ENCODE measurements at places on chromosomes 3 and 15. TPM values are rescaled to one million over a fixed set of nuclear protein-coding genes. Genes with fewer than 3 reads are reported as not detected.

GRCh38 chr15:67189326-67190051, 65.0 kb downstream of the AAGAB start:
- DNase-seq, result no peak
- H3K36me3 ChIP-seq, result peaks cover 99% of the 10 kb centered on the region
- H3K27ac ChIP-seq, result peak overlapping the region; percentile 86
- no peaks in the 10 kb centered on the region for H3K27me3 ChIP-seq
- no peak overlapping the region for H3K4me3 ChIP-seq

DNA sequence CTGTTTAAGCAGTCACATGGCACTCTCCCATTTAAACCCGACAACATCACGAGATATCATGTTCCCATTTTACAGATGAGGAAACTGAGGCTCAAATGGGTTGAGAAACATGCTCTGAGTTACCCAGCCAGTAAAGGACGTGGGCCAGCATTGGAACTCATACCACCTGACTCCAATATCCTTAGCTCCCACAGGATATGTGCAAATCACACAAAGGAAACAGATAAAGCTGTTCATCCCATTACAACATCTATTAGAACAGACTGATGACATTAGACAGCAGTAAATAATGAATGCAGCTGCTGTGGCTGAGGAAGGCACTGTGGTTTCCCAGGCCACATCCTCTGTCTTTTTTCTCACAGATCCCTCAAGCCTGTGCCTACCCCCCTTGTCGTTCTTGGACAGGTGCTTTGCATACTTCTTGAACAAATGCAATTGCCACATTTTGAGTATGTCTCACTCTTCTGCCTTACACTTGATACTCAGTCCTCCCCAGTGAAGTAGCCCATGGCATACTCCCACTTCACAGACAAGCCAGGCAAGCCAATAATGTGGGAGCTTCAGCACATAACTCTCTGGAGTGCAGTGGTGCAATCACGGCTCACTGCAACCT, 17.7 kb downstream of the FRMD4B start:
- no peaks in the 10 kb centered on the region for H3K36me3 ChIP-seq
- no peak overlapping the region for H3K27ac ChIP-seq
- H3K4me3 ChIP-seq, result no peak overlapping the region
- peaks cover 23% of the 10 kb centered on the region for H3K4me1 ChIP-seq

GRCh38 chr15:91279486-91279885, 179.4 kb downstream of the SV2B start:
- DNase-seq, result no peak
- H3K4me1 ChIP-seq, result no peaks in the 10 kb centered on the region
- no peaks in the 10 kb centered on the region for H3K36me3 ChIP-seq
- no peaks in the 10 kb centered on the region for H3K27me3 ChIP-seq
- H3K27ac ChIP-seq, result no peak overlapping the region

GRCh38 chr3:123688241-123688747, 103.4 kb upstream of the HACD2 start:
- peak; percentile 99 for DNase-seq
- no peak overlapping the region for H3K4me3 ChIP-seq
- H3K27ac ChIP-seq, result peak overlapping the region; percentile 85
- H3K27me3 ChIP-seq, result no peaks in the 10 kb centered on the region

DNA sequence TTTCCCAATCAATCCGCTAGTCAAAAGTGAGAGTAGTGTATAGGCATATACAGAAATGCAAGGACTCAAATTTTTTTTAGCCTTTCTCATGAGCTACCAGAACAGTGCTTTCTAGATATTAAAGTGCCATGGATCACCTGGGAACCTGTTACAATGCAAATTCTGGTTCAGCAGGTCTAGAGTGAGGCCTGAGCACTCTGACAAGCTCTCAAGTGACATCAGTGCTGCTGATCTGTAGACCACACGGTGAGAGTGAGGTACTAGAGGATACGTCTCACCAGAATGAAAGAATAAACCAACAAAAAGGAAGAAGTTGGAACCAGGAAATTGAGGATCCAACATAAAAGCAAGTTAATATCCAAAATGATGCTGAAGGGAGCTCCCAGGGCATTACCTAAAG, 16.0 kb upstream of the PLA2G4D start:
- H3K4me1 ChIP-seq, result no peaks in the 10 kb centered on the region
- H3K36me3 ChIP-seq, result no peaks in the 10 kb centered on the region
- peaks cover 42% of the 10 kb centered on the region for H3K27me3 ChIP-seq
- no peak overlapping the region for H3K4me3 ChIP-seq
- H3K27ac ChIP-seq, result no peak overlapping the region

- DNase-seq, result peak; percentile 100
- peak overlapping the region; percentile 50 for H3K4me3 ChIP-seq
- H3K36me3 ChIP-seq, result peaks cover 17% of the 10 kb centered on the region
- H3K27me3 ChIP-seq, result no peaks in the 10 kb centered on the region
- H3K4me1 ChIP-seq, result peaks cover 26% of the 10 kb centered on the region
- H3K27ac ChIP-seq, result peak overlapping the region; percentile 94
These were observed 19.6 kb downstream of the PLXNA1 start for GRCh38 chr3:127002195-127003174.

The C3orf49 gene
- total RNA-seq, result not detected

The IL17RC gene
- 42.1 TPM for total RNA-seq

The CD200R1 gene
- under 0.01 TPM for total RNA-seq

DNA sequence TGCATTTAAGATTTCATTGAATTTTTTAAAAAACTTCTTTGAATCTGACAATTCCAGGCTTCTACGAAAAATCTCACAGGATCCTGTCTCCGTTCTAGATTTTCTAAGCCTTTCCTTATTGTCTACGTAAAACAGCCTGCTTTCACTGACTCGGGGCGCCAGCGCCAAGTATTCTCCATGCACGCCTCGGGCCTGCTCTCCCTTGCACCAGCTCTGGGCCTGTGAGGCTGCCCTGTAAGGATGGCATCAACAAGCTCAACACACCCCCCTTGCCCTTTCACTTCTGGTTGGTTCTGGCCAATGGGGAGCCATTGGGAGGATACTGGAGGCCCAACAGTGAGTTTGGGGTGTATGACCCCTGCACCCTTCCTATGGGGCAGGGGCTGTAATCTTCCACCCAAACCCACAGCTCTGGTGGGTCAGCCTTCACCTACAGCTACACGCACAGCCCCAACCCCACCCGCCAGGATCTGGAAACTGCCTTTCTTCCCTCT, 47.8 kb downstream of the SLC41A3 start:
- no peaks in the 10 kb centered on the region for H3K27me3 ChIP-seq
- no peaks in the 10 kb centered on the region for H3K4me1 ChIP-seq
- no peak for DNase-seq
- no peak overlapping the region for H3K4me3 ChIP-seq

GRCh38 chr3:2938711-2939110, 171.5 kb downstream of the IL5RA start:
- H3K27ac ChIP-seq, result no peak overlapping the region
- H3K27me3 ChIP-seq, result no peaks in the 10 kb centered on the region
- no peak for DNase-seq
- H3K4me1 ChIP-seq, result no peaks in the 10 kb centered on the region

The PGBD4 gene
- total RNA-seq, result 1.8 TPM

The AHSG gene
- total RNA-seq, result not detected

The IQCF6 gene
- total RNA-seq, result not detected

GRCh38 chr15:77038312-77039216, 32.3 kb downstream of the TSPAN3 start:
- DNase-seq, result peak; percentile 66
- no peak overlapping the region for H3K27ac ChIP-seq
- no peaks in the 10 kb centered on the region for H3K27me3 ChIP-seq
- H3K4me1 ChIP-seq, result peaks cover 7% of the 10 kb centered on the region

DNA sequence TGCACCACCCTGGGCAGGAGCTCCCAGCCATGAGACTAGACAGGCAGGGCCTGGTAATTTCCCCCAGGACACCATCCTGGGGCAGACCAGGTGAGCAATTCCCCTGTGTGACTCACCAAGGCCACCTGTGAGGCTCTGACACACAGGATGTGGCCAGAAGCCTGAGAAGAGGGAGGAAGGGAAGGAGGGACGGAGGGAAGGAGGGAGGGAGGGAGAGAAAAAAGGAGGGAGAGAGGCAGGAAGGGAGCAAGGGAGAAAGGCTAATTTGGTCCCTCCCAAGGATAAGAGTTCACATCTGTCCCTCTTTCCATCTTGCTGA, 25.9 kb downstream of the WNT7A start:
- no peaks in the 10 kb centered on the region for H3K27me3 ChIP-seq
- no peak overlapping the region for H3K27ac ChIP-seq
- H3K4me1 ChIP-seq, result no peaks in the 10 kb centered on the region
- DNase-seq, result peak; percentile 68
- H3K4me3 ChIP-seq, result no peak overlapping the region

DNA sequence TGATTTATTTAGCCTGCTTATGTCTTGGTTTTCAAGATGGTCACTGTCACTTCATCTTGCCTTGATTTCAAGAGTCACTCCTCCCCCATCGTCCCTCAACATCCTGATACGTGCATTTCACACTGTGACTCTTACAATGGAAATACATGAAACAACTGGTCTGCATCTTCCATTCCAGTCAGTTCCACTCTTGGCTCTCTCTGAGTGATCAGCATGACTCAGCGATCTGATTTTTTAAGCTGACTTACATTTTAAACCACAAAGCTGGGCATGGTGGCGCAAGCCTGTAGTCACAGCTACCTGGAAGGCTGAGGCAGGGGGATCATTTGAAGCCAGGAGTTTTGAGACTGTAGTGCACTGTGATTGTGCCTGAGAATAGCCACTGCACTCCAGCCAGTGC, 271.2 kb upstream of the ROPN1 start:
- H3K27ac ChIP-seq, result no peak overlapping the region
- no peak overlapping the region for H3K4me3 ChIP-seq
- peaks cover 29% of the 10 kb centered on the region for H3K4me1 ChIP-seq

The DPPA2 gene
- total RNA-seq, result not detected

The SH3GL3 gene
- total RNA-seq, result 0.29 TPM

The BDH1 gene
- total RNA-seq, result 5.8 TPM

The OSTN gene
- under 0.01 TPM for total RNA-seq

- no peak overlapping the region for H3K27ac ChIP-seq
- no peaks in the 10 kb centered on the region for H3K4me1 ChIP-seq
- no peak for DNase-seq
- H3K4me3 ChIP-seq, result no peak overlapping the region
- H3K36me3 ChIP-seq, result no peaks in the 10 kb centered on the region
These were observed 15.3 kb downstream of the P2RY14 start for GRCh38 chr3:151262871-151263525.

- peak; percentile 91 for DNase-seq
- H3K36me3 ChIP-seq, result no peaks in the 10 kb centered on the region
- peak overlapping the region; percentile 84 for H3K4me3 ChIP-seq
- H3K4me1 ChIP-seq, result peaks cover 23% of the 10 kb centered on the region
These were observed 455 bp upstream of the ABHD17C start for GRCh38 chr15:80694611-80695098.

DNA sequence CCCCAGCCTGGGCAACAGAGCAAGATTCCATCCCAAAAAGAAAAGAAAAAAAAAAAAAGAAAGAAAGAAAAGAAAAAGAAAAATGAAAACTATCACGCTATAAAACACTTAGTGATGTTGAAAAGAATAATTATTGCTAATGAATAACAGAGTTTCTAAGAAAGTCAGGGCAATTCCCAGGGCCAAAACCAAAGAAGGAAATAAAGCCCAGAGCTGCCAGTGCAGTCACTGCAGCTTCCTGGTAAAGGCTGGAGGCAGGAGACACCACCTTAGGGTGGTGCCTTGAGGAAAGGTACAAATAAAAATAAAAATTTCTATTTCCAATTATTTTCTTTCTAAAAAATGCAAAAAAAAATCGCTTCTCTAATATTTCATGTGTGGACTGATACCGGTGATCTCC, 19.7 kb upstream of the UACA start:
- peaks cover 35% of the 10 kb centered on the region for H3K4me1 ChIP-seq
- no peaks in the 10 kb centered on the region for H3K27me3 ChIP-seq
- no peak for DNase-seq
- no peak overlapping the region for H3K4me3 ChIP-seq
- H3K36me3 ChIP-seq, result no peaks in the 10 kb centered on the region

GRCh38 chr15:89452330-89452836, 44.0 kb downstream of the RHCG start:
- no peak overlapping the region for H3K4me3 ChIP-seq
- H3K4me1 ChIP-seq, result no peaks in the 10 kb centered on the region
- no peak overlapping the region for H3K27ac ChIP-seq
- H3K27me3 ChIP-seq, result peaks cover 53% of the 10 kb centered on the region

DNA sequence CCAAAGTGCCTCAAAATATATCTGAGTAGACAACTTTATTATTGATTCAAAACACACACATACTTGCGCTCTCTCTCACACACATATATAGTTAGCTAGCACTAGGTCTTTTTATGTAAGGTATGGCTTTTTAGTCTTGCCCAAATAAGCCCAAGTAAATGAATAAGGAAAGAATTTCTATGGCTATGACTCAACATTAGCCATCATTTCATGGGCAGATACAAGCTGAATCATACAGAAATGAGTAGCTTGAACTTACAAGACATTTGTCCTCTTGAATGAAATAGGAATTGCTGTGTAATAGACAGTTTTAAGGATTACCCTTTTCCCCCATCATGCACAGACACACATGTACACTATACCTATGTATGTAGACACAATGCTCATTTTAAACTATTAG, 4.9 kb downstream of the CADPS start:
- no peak overlapping the region for H3K27ac ChIP-seq
- H3K36me3 ChIP-seq, result no peaks in the 10 kb centered on the region
- peaks cover 26% of the 10 kb centered on the region for H3K27me3 ChIP-seq
- no peak overlapping the region for H3K4me3 ChIP-seq

- H3K4me1 ChIP-seq, result no peaks in the 10 kb centered on the region
- H3K27me3 ChIP-seq, result no peaks in the 10 kb centered on the region
- H3K27ac ChIP-seq, result no peak overlapping the region
- no peak for DNase-seq
- H3K36me3 ChIP-seq, result no peaks in the 10 kb centered on the region
These were observed 158.2 kb downstream of the NUP210 start for GRCh38 chr3:13261892-13262291.

DNA sequence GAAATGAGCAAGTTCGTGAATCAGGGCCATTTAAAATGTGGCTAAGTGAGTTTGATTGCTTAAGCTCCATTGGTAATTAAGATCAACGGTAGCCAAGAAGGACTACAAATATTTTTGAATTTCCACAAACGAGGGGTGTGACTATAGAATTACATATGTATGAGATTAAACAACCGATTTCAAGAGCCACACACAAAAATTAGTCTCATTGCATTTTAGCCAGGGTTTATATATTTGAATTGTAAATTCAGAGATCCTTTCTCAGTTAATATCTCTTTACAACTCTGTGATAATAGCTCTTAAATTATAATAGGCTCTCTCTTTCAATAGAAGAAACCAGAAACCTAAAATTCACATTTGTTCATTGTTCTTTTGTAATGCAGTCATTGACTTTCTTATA, 325.6 kb upstream of the ICE2 start:
- H3K4me1 ChIP-seq, result peaks cover 14% of the 10 kb centered on the region
- no peak overlapping the region for H3K4me3 ChIP-seq
- no peaks in the 10 kb centered on the region for H3K36me3 ChIP-seq
- no peaks in the 10 kb centered on the region for H3K27me3 ChIP-seq
